ENCODE measurements at places on chromosomes 6 and 20. TPM values are rescaled to one million over a fixed set of nuclear protein-coding genes. Genes with fewer than 3 reads are reported as not detected.

Gene BTNL2
- total RNA-seq: not detected

Gene GSTA2
- total RNA-seq: not detected

Gene TINAG
- 0.32 TPM for total RNA-seq

Gene PSORS1C2
- not detected for total RNA-seq

Gene PRDM13
- not detected for total RNA-seq

Gene IRF4
- total RNA-seq: not detected

Gene MBOAT1
- 6.5 TPM for total RNA-seq

Gene OVOL2
- not detected for total RNA-seq

Gene ZKSCAN4
- 4.7 TPM for total RNA-seq

Measured in epithelial cell of umbilical artery (primary cell).